ENCODE measurements at places on chromosomes 6 and 20.

GRCh38 chr6:26550250-26550993 lies 12.3 kb downstream of the HMGN4 start:
- H3K4me1 ChIP-seq = peaks cover 52% of the 10 kb centered on the region
- H3K4me3 ChIP-seq = peak overlapping the region; percentile 70

- no peaks in the 10 kb centered on the region for H3K36me3 ChIP-seq
- no peak for DNase-seq
- H3K4me3 ChIP-seq = no peak overlapping the region
These were observed 48.3 kb downstream of the PPP1R16B start for GRCh38 chr20:38853759-38854158.

- H3K27ac ChIP-seq = no peak overlapping the region
- no peaks in the 10 kb centered on the region for H3K27me3 ChIP-seq
- H3K36me3 ChIP-seq = no peaks in the 10 kb centered on the region
These were observed 172.2 kb downstream of the AIG1 start for GRCh38 chr6:143232849-143233248.

DNA sequence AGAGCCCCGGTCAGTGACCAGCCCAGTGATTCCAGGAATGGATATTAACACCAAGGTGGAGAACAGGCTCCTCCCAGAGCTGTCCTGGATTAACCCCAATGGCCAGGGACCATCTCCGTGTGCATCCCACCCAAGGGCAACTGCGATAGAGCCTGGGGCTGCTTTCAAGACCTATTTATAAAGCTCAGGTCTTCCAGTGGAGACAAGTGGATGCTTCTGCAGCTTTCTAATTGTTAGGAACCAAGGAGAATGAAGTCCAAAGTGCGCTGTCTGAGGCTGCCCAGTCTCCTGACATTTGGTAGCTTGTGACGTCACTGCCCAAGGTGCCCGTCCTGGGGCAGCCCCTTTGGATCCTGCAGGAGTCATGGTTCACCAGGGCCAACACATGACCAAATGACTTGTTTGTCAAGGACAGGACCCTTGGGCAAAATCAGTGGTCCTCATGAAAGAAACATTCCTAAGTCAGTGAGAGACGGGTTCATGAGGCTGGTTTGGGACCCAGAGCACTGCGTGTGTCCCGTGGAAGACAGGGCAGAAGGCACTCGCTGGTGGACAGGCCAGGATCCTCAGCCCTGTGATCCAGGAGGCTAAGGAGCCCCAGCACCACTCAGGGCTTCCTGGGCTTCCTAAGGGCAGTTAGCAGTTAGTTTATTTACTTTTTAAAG lies 174.9 kb downstream of the ANKRD60 start:
- no peak overlapping the region for H3K27ac ChIP-seq
- H3K27me3 ChIP-seq = no peaks in the 10 kb centered on the region
- H3K4me1 ChIP-seq = no peaks in the 10 kb centered on the region
- no peak overlapping the region for H3K4me3 ChIP-seq

GRCh38 chr6:13854716-13855250 lies 40.4 kb upstream of the MCUR1 start:
- DNase-seq = no peak
- no peaks in the 10 kb centered on the region for H3K4me1 ChIP-seq
- H3K4me3 ChIP-seq = no peak overlapping the region
- no peaks in the 10 kb centered on the region for H3K27me3 ChIP-seq
- H3K27ac ChIP-seq = no peak overlapping the region

DNA sequence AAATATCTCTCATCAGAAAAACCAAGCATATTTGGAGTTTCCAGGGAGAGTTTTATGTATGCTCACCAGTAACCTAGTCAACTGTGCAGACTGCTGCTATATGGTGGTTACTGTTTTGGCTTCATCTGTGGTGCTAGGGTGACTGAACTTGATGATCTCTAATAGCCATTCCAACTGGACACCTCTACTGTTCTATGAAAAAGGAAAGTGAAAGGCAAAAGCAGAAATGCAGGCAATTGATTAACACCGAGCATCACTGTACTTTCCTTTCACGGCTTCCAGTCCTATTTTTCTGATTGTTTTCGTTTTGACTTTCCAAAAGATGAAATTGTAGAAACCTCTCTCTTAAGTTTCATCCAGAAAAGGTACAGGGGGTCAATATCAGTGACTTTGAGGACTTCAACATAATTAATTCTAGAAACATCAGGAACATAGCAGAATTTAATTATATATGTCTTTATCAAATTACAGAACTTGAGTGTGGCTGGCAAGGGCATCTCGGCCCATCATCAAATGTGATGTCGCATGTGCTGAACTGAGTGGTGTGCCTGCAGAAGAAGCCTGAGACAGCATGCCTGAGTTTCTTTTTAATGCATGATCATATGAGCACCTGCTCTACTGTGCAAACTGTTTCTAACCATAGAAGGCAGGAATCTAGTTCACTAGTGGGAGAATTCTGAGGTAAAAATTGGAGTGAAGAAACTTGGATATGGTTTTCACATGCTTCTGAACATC lies 464.3 kb upstream of the FLRT3 start:
- no peaks in the 10 kb centered on the region for H3K4me1 ChIP-seq
- no peaks in the 10 kb centered on the region for H3K27me3 ChIP-seq
- no peak overlapping the region for H3K4me3 ChIP-seq
- no peaks in the 10 kb centered on the region for H3K36me3 ChIP-seq
- H3K27ac ChIP-seq = no peak overlapping the region
- no peak for DNase-seq

Measured in DND-41 (cell line).